ENCODE measurements at places on chromosomes 6 and 20. TPM values are rescaled to one million over a fixed set of nuclear protein-coding genes. Genes with fewer than 3 reads are reported as not detected.

Gene RUNX2
- polyA plus RNA-seq = 1.3 TPM

Gene SNPH
- polyA plus RNA-seq = 0.67 TPM

Gene CFB
- polyA plus RNA-seq = not detected

Gene HSPA12B
- polyA plus RNA-seq = not detected

Gene LY6G5B
- polyA plus RNA-seq = 28.4 TPM

Gene ERVFRD-1
- not detected for polyA plus RNA-seq

Gene HLA-DQB2
- 41.1 TPM for polyA plus RNA-seq

Gene IL17F
- not detected for polyA plus RNA-seq

Gene SIRPD
- not detected for polyA plus RNA-seq

Gene PSORS1C1
- polyA plus RNA-seq = not detected
